ENCODE measurements at places on chromosomes 1 and 21.

GRCh38 chr1:3771108-3772026, 1.2 kb upstream of the SMIM1 start:
- no peak for DNase-seq

DNA sequence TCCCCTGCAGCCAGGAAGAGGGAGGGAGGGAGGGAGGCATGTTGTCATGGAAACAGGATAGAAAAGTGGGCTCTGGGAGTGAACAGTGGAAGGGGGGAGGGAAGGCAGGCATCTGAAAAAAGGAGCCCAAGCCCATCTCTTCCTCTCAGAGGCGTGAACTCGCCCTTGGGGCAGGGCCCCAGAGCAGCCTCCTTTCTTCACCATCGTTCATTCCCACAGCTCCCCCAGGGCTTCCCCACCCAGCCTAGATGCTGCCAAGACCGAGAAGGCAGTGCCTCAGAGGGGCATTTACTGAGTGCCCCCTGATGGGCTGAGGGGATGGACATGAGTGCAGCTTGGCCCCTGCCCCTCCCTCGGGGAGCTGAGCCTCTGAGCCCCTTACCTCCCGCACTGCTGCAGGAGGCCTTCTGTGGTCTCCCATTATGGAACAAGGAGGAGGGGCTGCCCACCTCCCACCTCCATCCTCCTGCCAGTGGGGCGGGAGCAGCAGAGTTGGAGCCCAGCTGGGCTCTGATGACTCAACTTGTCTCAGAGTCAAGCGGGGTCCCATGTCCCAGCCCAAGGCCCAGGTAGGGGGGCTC, 39.1 kb upstream of the KIF21B start:
- no peak for DNase-seq

GRCh38 chr21:45638707-45639106, 4.8 kb upstream of the PCBP3 start:
- DNase-seq = no peak

DNA sequence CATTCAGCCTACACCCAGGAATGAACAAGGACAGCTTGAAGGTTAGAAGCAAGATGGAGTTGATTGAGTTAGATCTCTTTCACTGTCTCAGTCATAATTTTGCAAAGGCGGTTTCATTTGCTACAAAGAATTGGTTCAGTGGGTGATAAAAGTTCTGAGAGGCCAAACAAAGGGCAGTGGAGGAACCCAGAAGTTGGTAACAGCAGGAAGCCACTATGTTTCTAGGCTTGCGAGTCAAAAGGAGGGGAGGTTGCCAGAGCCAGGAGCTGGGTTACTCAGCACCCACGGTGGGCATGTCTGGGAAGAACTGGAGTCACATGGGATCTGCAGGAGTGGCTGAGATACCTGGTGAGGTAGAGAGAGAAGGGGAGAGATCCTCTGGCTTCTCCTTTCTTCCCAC, 64.2 kb upstream of the MRPS6 start:
- DNase-seq = no peak

DNA sequence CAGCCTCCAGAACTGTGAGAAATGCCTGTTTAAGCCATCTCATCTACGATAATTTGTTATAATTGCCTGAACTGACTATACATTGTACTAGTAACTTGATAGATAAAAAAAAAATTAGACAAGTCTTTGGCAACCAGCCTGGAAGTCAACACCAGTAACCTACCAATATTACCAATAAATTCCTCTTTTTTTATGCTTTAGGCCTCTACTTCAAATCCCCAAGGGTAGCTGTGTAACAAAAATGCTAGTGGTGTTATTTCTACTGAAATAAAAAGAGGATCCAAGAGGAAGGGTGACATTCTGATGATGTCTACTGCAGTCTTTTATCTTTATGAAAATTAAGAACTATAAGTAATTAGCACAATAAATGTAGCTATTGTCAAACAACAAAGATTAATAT, 151.7 kb upstream of the SAMSN1 start:
- no peak for DNase-seq

DNA sequence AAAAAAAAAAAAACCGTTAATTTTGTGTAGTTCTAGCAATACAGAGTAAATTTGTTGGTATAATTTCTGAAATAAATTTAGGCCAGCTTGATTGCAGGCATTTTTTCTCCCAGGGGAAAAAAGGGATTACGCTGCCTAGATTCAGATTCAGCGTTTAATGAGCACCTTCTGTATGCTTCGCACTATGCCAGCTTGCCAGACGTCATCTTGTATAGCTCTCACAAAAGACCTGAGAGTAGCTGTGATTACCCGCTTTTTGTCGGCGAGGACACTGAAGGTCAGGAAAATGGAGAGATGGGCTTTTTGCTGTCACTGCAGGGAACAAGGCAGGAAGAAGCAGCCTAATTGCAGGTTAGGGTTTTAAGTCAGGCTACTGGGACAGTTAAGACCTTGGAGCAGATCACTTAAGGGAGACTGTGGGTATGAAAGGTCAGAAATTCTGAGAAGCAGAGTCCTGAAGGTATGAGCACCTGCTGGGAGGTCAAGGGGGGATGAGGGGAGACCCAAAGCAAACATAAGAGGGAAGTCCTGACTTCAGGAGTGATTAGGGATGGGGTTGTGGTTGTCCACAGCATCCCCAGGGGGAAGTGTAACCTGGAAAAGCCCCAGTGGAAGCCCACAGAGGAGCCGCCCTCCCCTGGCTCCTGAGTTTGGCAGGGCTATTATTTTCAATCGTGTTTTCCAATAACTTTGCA, 39.0 kb downstream of the TMCC2 start:
- no peak for DNase-seq

- no peak for DNase-seq
Observed at GRCh38 chr1:20343149-20343937, 52.7 kb downstream of the VWA5B1 start.

GRCh38 chr21:15521644-15522001, 208.2 kb upstream of the USP25 start:
- DNase-seq = no peak

DNA sequence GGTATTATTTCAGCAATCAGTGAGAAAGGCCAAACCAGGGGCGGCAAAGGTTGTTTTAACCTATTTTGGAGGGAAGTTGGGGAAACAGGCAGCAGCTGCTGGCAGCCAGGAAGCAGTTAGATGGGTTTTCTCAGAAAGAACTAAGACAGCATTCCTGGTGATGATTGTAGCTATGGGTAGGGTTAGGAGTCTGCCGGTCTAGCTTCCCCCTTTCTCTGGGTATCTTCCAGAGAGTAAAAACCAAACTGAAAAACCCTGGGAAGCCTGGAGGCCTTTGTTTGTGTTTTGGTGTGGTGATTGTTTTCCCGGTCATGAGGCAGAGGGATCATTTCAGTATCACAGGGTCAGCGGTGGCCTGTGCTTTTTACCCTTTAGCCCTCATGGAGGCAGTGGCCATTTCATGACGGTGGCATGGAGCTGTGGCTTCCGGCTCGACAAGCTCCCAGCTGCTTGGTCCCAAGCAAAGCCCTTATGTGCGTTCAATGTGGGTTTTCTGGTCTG, 19.5 kb upstream of the TNFRSF1B start:
- no peak for DNase-seq
